ENCODE measurements at places on chromosomes 12 and 14.

DNA sequence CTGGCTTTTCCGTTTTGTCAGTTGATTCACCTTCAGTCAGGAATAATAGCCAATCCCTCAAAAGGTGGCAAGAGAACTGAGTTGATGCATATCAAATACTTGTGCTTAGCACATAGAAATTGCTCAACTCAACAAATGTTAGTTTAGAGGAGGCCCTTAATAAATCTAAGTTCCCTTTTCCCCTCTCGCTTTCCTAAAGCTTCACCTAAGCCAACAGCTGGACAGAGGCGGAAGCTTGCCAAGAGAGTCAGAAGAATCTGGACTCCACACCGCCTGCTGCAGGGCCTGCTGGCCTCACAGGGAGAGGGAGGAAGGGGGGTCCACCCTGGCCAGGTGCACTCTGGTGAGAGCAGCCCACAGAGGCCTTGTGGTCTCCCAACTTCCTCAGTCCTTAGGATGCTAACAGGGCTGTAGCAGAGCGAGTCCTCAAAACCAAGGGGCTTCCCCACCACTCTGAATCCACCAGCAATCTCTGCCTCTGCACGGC is 213.1 kb downstream of the CHST11 start:
- DNase-seq, result peak; percentile 34

DNA sequence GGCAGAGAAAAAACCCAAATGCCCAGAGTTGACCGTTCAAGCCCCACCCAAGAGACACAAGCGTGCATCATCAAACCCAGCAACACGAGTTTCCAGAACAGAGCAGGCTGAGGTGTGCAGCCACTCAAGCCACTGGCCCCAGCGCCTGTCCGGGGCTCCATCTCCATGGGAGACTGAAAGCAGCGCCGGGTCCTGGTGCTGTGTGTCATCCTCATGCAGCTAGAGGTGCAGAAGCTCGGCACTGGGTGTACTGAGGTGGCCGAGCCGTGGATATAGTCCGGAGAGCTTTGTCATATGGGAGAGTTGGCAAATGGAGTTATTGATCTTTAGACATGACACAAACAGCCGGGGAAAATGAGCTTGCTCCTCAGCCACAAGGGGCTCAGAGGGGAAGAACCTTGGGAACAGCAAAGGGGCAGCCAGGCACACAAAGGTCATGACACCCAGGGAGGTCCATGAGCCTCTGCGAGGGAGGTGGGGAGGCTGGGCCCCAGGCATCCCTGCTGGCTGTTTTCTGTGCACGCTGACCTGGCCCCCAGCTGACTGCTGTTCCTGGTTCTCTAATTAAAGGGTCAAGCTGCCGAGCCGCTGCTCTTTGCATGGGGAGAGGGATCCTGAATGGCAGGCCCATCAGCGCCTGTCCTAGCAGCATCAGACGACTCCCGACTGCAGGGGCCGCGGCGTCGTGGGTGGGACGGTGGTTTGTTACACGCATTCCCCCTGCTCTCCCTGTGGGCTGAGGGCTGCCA is 145.4 kb upstream of the SFSWAP start:
- DNase-seq, result no peak

GRCh38 chr12:127230843-127231260 is 1036.1 kb upstream of the TMEM132C start:
- DNase-seq, result no peak

DNA sequence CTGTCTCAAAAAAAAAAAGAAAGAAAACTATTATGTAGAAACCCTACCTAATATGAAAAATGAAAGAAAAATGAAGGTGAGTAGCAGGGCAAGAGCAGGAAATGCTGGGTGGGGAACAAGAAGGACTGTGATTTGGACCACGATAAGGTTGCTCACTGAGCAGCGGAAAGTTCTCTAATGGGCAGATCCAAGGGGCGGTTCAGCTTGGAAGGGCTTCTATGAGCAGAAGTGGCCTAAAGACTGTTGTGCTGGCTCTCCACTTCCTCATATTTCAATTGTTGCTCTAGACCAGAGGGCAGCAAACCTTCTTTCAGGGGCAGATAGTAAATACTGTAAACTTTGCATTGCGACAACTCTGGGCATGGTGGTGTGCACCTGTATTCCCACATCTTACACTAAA is 16.3 kb upstream of the NFYB start:
- DNase-seq, result no peak

DNA sequence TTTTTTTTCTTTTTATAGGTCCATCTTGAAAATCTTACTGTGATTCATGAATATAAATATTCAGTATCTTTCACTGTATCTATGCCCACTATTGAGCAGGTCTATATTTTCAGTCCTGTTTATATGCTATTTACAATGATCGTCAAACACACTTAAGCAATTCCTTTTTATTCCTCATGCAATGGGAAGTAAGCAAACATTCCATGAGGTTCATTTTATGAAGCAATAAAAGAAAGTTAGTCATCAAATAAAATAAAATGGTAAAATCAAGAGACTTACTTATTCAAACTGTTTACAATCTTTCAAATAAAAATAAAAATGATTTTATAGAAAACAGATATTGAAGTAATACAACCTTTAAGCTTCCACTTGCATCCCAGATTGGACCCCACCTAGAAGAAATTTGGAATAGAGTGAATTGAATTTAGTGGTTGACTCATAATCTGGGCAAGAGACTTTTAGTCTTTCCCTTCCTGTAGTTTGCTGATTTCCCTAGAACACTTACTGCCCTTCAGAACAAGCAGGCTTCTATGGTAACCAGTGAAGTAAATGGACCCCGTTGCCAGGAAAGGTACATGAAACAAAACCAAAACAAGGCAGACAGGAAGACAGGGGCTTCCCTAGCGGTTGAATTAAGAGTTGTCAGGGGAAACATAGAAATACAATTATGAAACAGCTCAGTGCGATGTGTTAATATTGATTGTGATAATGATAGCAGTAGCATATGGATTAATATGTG is 241.0 kb upstream of the ATP2B1 start:
- DNase-seq, result peak; percentile 67
